Hepatic stellate cell (primary cell): ENCODE measurements at places on chromosomes 11 and 22.

GRCh38 chr11:11615086-11615485 lies 6.7 kb downstream of the GALNT18 start:
- no peak for DNase-seq

DNA sequence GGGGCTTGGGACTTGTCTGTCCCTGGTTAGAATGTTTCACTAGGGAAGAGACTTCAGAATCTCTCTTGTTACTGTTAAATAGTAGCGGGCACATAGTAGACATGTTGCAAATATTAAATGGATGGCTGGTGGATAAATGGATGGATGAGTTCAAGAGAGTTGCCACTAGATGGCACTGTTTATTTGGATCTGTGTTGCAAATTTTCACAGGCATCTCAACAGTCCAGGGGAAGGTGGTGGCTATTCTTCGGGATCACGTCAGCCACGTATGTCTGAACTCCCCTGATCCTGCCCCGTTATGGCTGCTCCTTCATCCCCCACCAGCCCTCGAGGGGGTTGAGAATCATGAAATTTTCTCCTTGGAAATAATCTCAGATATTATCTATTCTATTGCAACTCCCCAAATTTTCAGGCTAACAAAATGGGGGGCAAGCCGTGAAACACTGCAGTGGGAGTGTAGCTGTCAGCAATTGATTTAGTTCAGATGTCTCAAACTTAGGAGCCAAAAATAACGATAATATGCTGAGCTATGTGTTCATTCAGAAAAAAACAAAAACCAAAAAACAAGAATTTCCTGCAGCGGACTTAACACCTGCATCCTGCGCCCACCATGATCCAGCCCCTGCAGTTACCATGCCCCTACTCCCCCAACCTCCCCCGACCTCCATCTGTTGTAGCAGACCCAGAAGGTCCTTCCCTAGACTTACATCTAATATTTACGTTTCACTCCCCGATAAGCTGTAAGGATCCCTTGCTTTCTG lies 29.1 kb upstream of the BIRC3 start:
- peak; percentile 78 for DNase-seq

- peak; percentile 63 for DNase-seq
These were observed 47.4 kb upstream of the BIRC3 start for GRCh38 chr11:102269927-102270326.

DNA sequence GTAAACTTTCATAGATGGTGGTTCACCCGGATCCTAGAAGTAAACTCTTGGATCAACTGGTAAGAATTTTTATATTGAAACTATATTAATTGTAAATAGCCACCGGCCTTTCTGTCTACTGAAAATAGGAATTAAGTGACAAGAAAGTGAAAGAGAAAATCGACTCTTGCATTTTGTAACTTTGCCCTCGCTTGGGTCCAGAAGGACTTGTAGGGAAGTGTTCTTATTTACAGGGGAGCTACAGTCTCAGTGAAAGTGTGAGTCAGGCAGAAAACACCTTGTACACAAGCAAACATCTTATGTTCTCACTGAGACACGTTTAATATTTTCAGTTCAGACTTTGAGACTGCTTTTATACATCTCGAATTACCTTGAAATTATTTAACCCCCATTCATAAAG lies 238.9 kb downstream of the BLID start:
- no peak for DNase-seq

GRCh38 chr11:116409238-116409637 lies 363.5 kb downstream of the BUD13 start:
- DNase-seq = no peak

- DNase-seq = no peak
These were observed 2.6 kb downstream of the C11orf21 start for GRCh38 chr11:2298795-2299761.

DNA sequence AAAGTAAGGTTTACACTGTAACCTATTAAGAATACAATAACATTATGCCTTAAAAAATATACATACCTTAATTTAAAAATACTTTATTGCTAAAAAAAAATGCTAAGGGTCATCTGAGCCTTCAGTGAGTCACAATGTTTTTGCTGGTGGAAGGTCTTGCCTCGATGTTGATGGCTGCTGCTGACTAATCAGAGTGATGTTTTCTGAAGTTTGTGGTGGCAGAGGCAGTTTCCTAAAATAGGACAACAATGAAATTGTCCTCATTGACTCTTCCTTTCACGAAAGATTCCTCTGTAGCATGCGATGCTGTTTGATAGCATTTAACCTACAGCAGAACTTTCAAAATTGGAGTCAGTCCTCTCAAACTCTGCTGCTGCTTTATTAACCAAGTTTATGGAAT lies 97.6 kb downstream of the FAT3 start:
- peak; percentile 17 for DNase-seq

GRCh38 chr11:75642402-75643113 lies 26.3 kb downstream of the MAP6 start:
- DNase-seq = no peak

DNA sequence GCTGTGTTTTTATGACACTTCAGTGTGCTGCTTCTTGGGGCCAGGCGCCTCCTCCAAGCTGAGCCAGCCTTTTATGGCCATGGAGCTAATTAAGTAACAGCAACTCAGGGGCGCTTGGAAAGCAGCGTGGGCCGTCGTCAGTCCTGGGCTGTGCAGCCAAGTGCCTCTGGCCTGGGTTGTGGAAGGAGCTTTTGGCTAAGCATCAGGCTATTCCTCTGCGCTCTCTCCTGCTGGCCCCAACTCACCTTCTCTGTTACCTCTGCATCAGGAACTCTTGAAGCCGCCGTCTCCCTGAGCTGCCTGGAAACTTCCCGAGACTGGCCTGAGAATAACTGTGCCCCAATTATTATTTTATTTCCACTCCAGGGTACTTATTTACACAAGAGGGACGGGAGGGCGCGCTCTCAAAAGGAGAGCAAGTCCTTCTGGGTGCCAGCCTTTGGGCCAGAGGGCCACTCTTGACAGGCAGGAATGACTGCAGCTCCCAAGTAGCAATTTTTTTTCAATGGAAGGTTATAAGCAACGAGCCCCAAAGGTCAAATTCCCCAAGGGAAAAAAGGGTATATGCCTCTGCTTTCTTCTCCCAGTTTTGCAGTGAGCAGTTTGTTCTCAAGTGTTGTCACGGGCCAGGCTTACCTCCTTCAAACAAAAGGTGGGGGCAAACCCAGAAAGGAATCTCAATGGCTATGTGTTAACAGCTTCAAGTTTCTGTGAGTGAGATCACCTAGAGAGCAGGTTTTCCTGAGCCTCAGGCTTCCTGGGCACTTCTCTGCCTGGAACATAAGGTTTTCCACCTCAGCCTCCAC lies 38.5 kb upstream of the NAV2 start:
- no peak for DNase-seq

GRCh38 chr22:38305471-38306448 lies 11.5 kb downstream of the CSNK1E start:
- no peak for DNase-seq

DNA sequence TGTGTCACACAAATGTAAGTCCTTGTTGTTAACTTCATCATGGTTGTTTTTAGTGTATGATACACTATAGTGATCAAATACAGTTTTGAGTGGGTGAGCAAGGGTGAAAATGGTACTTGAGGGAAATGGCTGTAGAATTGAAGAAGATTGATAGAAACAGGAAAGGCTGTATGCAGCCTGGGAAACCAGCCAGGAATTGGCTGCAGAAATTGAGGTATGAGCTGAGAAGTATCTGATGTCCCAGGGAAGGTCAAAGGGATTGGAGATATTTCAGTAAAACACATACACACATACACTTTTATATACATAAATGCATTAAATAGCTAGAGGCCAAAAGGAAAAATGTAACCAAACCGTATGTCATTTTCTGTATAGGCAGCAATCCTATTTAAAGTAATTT lies 13.1 kb upstream of the YAP1 start:
- no peak for DNase-seq

- no peak for DNase-seq
These were observed 15.7 kb downstream of the TRMU start for GRCh38 chr22:46351131-46351735.

GRCh38 chr11:13962562-13963168 lies at the start of gene SPON1:
Gene SPON1 (plus strand): TSS chr11:13962723. CDS start chr11:13962905, 182 bp downstream.
- no peak for DNase-seq

DNA sequence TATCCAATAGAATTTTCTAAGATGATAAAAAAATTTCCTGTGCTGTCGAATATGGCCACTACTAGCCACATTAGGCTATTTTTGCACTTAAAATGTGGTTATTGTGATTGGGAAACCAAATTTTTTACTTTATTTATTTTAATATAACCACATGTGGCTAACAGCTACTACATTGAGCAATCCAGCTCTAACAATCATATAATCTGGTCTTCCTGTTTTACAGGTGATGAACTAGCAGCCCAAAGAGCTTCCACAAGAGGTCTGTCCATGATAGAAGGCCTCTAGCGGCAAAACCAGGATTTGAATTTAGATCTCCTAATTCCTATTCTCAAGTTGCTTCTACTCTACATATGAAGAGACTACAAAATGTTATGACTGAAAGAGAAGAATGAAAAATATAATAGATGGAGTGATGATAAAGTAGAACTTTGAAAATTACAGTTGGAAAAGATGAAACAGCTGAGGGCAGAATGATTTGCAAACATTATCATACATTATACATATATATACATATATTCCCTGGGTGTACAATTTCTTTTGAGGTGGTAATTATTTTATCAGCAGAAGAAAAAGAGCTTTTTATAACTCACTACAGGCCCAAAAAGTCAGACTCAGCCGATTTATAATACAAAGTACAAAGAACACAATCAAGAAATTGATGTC lies 363.5 kb upstream of the PITPNB start:
- DNase-seq = no peak

DNA sequence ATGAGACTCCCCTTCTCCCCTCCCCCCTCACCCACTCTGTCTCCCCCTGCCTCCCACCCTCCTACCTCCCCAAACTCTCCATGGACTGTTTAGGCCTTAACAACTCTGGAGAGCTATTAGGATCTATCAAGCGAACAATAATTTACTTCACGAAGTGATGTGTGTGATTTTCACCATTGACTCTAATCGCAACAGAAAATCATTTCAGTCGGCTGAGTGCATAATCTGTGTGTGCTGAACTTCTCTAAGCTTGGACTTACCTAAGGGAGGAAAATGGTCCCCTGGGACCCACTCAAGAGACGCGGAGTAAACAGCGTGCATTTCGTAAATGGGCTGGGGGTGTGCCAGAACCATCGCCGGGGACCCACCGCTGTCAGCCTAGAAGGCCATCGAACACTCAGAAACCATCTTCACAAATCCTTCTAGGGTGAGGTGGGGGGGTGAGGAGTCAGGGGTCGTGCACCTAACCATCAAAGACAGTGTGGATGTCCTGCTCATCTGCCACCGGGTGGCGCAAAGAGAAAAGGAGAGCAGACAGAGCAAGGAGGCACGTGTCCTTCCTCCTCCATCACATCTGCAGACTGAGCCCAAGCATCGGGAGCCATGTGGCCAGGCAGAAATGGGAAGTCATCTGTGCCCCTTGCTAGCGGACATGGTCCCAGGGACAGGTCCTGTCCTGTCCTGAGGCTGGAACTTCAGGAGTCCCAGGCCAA lies 62.1 kb upstream of the NUP50 start:
- peak; percentile 47 for DNase-seq

- DNase-seq = no peak
These were observed 122.4 kb downstream of the ETS1 start for GRCh38 chr11:128464878-128465450.

- DNase-seq = no peak
These were observed 43.9 kb downstream of the RRAS2 start for GRCh38 chr11:14315130-14315529.

GRCh38 chr11:24453129-24453718 lies 43.6 kb upstream of the LUZP2 start:
- no peak for DNase-seq

GRCh38 chr22:46070215-46070802 lies 80.0 kb upstream of the PPARA start:
- DNase-seq = no peak

DNA sequence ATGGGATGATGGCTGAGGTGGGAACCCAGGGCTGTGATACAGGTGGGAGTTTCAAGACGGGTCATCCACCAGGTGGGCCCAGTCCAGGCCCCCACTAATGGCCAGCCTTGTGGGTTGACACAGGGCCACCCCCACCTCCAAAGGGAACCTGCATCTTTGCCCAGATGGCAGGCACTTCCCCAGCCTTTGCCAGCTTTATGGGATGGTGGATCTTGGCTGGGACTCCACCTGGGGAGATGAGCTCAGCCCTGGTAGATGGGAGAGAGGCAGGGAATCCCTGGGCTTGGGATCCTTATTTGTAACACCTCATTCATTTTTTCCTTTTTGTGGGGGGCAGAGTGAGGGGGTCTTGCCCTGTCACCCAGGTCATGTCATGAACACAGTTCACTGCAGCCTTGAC lies 33.4 kb downstream of the CD82 start:
- no peak for DNase-seq

DNA sequence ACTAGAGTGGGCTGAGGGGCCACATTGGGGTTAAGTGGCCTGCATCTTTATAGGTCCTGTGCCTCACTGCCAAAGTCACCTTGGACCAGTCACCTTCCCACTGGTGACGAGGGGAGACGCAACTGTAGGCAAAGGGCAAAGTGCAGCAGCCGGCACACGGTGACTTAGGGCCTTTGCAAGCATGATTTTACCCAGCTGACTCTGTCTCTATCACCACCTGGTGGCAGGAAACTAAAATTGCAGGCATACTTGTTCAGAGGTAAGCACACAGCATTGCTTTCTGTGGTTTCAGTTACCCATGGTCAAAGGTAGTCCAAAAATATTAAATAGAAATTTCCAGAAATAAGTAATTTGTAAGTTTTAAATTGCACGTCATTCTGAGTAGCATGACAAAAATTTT lies 1164.4 kb downstream of the BRD1 start:
- DNase-seq = no peak

DNA sequence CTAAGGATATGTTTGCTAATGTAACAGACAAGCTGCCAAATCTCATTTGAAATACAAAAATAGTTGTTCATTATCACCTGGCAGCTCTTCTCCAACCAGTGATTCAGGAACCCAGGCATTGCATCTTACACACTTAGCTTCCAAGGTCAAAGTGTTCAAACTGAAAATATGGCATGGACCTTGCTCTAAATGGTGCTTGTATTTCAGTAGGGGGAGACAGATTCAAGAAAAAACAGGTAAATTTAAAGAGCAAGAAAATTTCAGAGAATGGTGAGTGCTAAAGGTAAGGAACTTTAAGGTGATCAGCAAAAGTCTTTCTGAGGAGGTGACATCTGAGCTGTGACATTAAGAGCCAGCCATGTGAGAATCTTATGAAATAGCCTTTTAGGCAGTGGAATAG lies 82.8 kb upstream of the E2F8 start:
- DNase-seq = no peak

DNA sequence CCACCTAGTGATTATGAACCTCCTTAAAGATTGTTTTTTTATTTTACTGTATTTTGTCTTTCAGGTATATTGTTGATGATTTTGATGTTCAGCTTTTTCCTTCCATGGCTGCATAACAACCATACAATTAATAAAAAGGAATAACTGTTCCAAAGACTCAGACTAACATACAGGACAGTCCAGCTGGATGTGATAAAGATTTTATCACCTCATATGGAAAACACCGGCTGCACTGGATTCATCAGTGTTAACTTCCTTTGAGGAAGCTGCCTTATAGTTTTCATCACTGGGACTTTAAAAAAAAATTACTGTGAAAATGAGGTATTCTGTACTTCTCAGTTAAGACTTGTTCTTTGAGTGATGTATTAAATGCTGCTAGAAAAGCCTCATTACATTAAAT lies 19.5 kb downstream of the AQP11 start:
- DNase-seq = no peak

GRCh38 chr11:94782446-94782845 lies 14.3 kb downstream of the AMOTL1 start:
- no peak for DNase-seq

- no peak for DNase-seq
These were observed 8.7 kb downstream of the SLC16A8 start for GRCh38 chr22:38075105-38075825.

GRCh38 chr11:45648931-45649330 lies 16.5 kb downstream of the CHST1 start:
- DNase-seq = no peak

GRCh38 chr22:48838846-48839730 lies 988.6 kb downstream of the BRD1 start:
- no peak for DNase-seq
